Uterus (tissue), 4 donors: ENCODE measurements at places on chromosomes 4 and X. TPM values are rescaled to one million over a fixed set of nuclear protein-coding genes. Genes with fewer than 3 reads are reported as not detected.

GYPA gene
- not detected for total RNA-seq

GRCh38 chr4:159191989-159192388 is 89.1 kb downstream of the RAPGEF2 start:
- DNase-seq: no peak

ARMCX4 gene
- 27.8 TPM for total RNA-seq

TMSB15A gene
- total RNA-seq: 4.7 TPM

- DNase-seq: no peak
These were observed 8.0 kb downstream of the OFD1 start for GRCh38 chrX:13742397-13743176.

NEUROG2 gene
- total RNA-seq: not detected

CACNA1F gene
- total RNA-seq: 0.98 TPM
